Activated T-helper 17 cell treated with anti-CD3 and anti-CD28 coated beads, Interleukin-2, amount 50 U/mL, for 72 hours (primary cell): ENCODE measurements at places on chromosomes 5 and 9.

- peaks cover 4% of the 10 kb centered on the region for H3K4me1 ChIP-seq
- no peaks in the 10 kb centered on the region for H3K27me3 ChIP-seq
- no peak overlapping the region for H3K4me3 ChIP-seq
- H3K27ac ChIP-seq, result no peak overlapping the region
- peaks cover 85% of the 10 kb centered on the region for H3K36me3 ChIP-seq
Observed at GRCh38 chr9:7089406-7090193, 331.8 kb downstream of the KDM4C start.

GRCh38 chr9:116274293-116274692 is 120.7 kb downstream of the PAPPA start:
- no peaks in the 10 kb centered on the region for H3K4me1 ChIP-seq
- H3K27me3 ChIP-seq, result peaks cover 20% of the 10 kb centered on the region
- no peak overlapping the region for H3K4me3 ChIP-seq
- H3K27ac ChIP-seq, result no peak overlapping the region
- no peaks in the 10 kb centered on the region for H3K36me3 ChIP-seq
- ATAC-seq, result no peak

DNA sequence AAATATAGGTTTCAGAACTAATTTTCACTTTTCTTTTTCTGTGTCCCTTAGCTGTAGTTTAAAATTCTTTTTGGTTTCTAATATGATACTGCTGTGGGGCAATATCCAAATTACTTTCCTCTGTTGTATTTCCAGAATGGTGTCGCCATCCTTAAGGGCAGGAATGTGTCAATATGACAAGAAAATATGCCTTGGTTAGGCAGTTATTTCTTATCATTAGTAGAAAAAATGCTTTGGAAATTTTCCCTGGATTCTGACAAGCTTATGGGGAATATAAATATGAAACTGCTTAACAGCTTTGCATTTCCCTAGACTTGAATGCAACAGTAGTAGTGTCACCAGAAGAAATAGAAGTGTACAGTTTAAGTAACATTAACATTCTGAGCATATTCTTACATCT is 29.4 kb downstream of the ANKRD34B start:
- no peak overlapping the region for H3K4me3 ChIP-seq
- no peaks in the 10 kb centered on the region for H3K36me3 ChIP-seq
- H3K4me1 ChIP-seq, result peaks cover 6% of the 10 kb centered on the region
- H3K27ac ChIP-seq, result peak overlapping the region; percentile 12
- no peaks in the 10 kb centered on the region for H3K27me3 ChIP-seq
- no peak for ATAC-seq

GRCh38 chr5:158967541-158967940 is 132.2 kb downstream of the EBF1 start:
- H3K4me3 ChIP-seq, result no peak overlapping the region
- no peaks in the 10 kb centered on the region for H3K36me3 ChIP-seq
- no peaks in the 10 kb centered on the region for H3K4me1 ChIP-seq
- no peak for ATAC-seq

- H3K27me3 ChIP-seq, result no peaks in the 10 kb centered on the region
- no peak for ATAC-seq
- H3K36me3 ChIP-seq, result peaks cover 85% of the 10 kb centered on the region
Observed at GRCh38 chr9:93031629-93032430, 26.7 kb upstream of the SUSD3 start.

DNA sequence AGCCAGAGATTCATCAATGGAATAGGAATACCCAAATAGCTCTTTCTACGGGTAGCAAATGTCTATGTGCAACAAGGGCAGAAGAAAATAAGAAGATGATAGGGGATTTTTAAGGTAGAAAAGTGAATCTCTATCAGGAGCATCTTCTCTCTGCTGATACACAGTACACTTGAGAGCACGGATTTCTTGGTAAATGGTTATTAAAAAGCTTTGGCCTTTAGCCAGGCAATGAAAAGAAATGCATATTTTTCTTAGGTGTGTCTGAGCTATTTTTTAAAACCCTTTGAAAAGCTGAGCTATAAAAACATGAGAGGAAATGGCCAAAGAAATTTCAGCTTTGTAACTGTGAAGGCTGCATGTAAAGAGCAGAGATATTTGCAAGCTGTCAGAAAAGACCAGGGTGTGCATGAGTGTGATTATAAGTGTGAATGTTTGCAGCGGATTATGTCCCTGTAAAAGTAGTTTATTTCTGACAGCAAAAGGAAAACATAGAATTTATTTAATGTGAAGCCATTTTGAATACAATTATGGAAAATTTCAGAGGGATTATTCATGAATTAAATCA is 487.1 kb upstream of the PIK3R1 start:
- no peaks in the 10 kb centered on the region for H3K36me3 ChIP-seq
- H3K27me3 ChIP-seq, result peaks cover 20% of the 10 kb centered on the region

- peak overlapping the region; percentile 74 for H3K27ac ChIP-seq
- peaks cover 15% of the 10 kb centered on the region for H3K36me3 ChIP-seq
- H3K4me1 ChIP-seq, result peaks cover 30% of the 10 kb centered on the region
Observed at GRCh38 chr5:154779105-154779504, 23.9 kb downstream of the LARP1 start.

DNA sequence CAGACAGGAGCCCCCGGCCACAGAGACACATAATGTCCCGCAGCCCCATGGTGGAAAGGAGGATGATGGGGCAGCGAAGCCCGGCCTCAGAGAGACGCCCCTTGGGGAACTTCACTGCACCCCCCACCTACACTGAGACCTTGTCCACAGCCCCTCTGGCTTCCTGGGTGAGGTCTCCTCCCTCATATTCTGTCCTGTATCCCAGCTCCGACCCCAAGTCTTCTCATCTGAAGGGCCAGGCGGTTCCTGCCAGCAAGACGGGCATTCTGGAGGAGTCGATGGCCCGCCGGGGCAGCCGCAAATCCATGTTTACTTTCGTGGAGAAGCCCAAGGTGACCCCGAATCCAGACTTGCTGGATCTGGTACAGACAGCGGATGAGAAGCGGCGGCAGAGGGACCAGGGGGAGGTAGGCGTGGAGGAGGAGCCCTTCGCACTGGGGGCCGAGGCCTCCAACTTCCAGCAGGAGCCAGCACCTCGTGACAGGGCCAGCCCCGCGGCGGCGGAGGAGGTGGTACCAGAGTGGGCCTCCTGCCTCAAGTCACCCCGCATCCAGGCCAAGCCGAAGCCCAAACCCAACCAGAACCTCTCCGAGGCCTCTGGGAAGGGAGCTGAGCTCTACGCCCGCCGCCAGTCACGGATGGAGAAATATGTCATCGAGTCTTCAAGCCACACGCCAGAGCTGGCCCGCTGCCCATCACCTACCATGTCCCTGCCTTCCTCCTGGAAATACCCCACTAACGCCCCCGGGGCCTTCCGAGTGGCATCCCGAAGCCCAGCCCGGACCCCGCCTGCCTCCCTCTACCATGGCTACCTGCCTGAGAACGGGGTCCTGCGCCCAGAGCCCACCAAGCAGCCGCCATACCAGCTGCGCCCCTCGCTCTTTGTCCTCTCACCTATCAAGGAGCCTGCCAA is 8.9 kb downstream of the SYNPO start:
- no peaks in the 10 kb centered on the region for H3K36me3 ChIP-seq
- no peaks in the 10 kb centered on the region for H3K27me3 ChIP-seq
- ATAC-seq, result no peak
- H3K27ac ChIP-seq, result no peak overlapping the region
- no peaks in the 10 kb centered on the region for H3K4me1 ChIP-seq
- no peak overlapping the region for H3K4me3 ChIP-seq

- no peaks in the 10 kb centered on the region for H3K4me1 ChIP-seq
- peaks cover 3% of the 10 kb centered on the region for H3K27me3 ChIP-seq
Observed at GRCh38 chr5:73917433-73917832, 291.4 kb downstream of the ARHGEF28 start.

DNA sequence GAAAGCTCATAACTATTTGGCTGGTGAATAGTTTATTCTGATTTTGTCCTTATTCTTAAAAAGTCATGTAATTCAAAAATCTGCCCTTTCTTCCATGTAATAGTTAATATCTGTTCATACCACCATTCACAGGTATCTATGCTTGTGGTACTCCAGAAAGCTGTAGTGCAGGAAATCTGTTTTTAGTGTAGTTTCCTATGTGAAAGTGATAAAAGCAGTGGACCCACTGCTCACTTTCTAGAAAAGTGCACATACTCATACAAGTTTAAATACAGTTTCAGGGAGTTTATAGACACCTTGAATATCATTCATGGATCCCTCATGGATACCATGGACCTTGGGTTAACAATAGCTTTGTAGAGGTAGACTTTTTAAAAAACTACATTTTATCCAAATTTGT is 20.2 kb downstream of the PBX3 start:
- H3K36me3 ChIP-seq, result no peaks in the 10 kb centered on the region
- H3K27me3 ChIP-seq, result no peaks in the 10 kb centered on the region
- ATAC-seq, result no peak

- no peak overlapping the region for H3K27ac ChIP-seq
- no peak for ATAC-seq
- no peak overlapping the region for H3K4me3 ChIP-seq
- no peaks in the 10 kb centered on the region for H3K36me3 ChIP-seq
- peaks cover 8% of the 10 kb centered on the region for H3K27me3 ChIP-seq
Observed at GRCh38 chr5:83654427-83654994, 66.1 kb downstream of the HAPLN1 start.
